AG09319 (cell line): ENCODE measurements at places on chromosomes 6 and 20.

GRCh38 chr6:70575899-70576495 is 9.3 kb downstream of the SDHAF4 start:
- no peak for DNase-seq

GRCh38 chr6:160881148-160881808 is 110.3 kb upstream of the MAP3K4 start:
- no peak for DNase-seq

GRCh38 chr6:124040655-124041054 is 237.0 kb downstream of the NKAIN2 start:
- no peak for DNase-seq

- peak; percentile 90 for DNase-seq
These were observed 25.3 kb downstream of the TBC1D7 start for GRCh38 chr6:13302751-13303667.

- no peak for DNase-seq
These were observed 83.0 kb downstream of the TMEM242 start for GRCh38 chr6:157240059-157240959.

DNA sequence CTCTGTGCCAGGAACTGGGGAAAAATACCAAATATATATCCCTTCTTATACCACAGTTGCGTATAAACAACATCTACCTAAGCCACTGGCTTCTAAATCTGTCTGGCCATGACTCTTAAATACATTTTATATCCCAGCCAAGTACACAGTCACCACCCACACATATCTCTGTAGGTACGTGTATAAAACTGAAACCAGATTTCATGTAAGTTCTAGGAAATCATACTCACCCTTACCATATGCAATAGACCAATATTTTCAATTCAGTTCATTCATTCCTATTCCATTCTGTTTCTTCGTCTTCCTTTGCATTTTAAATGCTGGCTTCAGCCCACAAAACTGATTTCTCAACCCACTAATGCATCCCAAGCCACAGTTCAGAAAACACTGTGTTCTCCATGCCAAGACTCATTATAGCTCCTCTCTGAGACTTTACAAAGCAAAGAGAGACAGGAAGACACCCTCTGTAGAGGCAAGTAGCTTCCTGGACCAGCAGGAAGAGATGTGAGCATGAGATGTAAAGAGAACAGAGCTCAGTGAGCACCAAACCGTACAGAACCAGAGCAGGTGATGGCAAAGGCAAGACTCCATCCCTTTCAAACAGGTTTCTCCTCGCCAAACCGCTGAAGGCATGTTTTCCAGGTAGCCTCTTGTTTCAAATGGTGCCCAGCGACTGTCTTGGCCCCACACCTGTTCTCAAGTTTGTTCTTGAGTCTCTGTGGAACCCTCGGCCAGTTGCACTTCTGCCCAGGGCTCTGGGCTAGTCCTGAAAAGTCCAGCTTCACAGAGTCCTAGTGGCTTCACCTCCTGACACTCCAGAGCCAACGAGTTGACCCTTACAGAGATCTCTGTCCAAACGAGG is 18.7 kb downstream of the FAM50B start:
- DNase-seq = no peak
